ENCODE measurements at places on chromosomes 1 and 21.

DNA sequence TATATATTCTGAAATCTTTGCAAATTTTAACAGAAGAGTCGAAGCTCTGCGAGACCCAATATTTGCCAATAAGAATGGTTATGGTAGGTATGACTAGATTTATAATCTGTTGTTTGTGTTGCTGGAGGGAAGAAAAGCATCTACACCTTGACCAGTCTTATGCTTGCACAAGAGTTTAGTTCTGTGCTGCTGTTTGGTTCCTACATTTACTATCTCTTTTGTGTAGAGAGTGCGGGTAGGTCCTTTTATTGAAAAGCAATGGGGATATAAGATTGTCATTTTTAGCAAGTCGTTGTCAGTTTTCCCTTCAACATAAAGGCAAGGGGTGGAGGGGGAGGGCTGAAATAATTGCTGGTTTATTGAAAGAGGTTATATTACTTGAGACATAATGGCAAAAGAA, 396 bp downstream of the ELAVL4 start:
- DNase-seq: no peak

DNA sequence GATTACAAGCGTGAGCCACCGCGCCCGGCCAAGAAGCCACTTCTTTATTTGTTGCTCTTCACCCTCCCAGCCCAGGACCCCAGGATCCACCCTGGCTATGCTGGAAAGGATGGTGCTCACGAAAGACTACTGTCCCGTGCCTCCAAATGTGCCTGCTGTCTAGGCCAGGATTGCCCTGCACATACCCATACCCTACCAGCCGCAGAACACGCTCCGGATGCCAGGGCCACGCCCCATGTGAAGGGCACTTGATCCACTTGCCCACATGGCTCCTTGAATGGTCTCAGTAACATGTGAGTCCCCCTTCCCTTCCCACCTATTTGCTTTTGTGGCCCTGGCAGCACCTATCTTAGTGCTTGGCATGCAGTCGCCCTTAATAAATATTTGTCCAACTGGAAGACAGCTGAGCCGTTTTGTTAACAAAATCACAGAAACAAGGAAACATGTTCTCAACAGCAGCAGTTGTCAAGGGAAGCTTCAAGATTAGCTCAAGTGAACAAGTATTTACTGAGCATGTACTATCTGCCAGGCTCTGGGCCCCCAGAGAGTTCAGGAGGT, 13.8 kb upstream of the UBXN10 start:
- DNase-seq: no peak

- DNase-seq: no peak
Observed at GRCh38 chr1:151618470-151618869, 6.6 kb downstream of the SNX27 start.

- no peak for DNase-seq
Observed at GRCh38 chr1:232557096-232557495, 72.8 kb downstream of the SIPA1L2 start.

- no peak for DNase-seq
Observed at GRCh38 chr1:170262276-170262939, 116.6 kb downstream of the NTMT2 start.

All from activated T-cell treated with anti-CD3 and anti-CD28 coated beads for 4 hours (primary cell).